ENCODE measurements at places on chromosomes 11 and 22. TPM values are rescaled to one million over a fixed set of nuclear protein-coding genes. Genes with fewer than 3 reads are reported as not detected.

DNA sequence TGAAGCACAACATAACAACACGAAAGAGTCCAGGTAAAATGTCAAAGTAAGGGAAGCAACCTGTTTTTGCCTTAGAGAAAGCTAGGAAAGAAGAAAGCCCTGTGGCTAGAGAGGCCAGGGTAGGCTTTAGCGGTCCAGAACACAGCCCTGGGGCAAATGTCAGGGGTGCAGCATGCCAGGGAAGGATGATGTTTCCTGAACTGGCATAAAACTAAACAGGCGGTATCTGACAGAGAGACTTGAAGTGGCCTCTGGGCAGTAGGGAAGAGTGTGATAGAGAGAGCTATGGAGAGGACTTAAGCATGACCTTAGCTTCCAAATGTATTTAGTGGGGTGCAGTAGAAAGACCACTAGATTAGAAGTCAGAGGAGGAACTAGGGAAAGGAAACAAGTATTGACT is 103.5 kb downstream of the KCNC1 start:
- no peak for DNase-seq

Gene SNU13
- polyA plus RNA-seq, result 277 TPM

Gene SUSD2
- polyA plus RNA-seq, result 0.03 TPM

Gene ENTHD1
- polyA plus RNA-seq, result not detected
